Lower lobe of right lung (tissue), 2 donors: ENCODE measurements at places on chromosomes 6 and 20. TPM values are rescaled to one million over a fixed set of nuclear protein-coding genes. Genes with fewer than 3 reads are reported as not detected.

GRCh38 chr20:49343246-49343645, 65.4 kb upstream of the ZNFX1 start:
- H3K4me3 ChIP-seq, result no peak overlapping the region
- no peaks in the 10 kb centered on the region for H3K27me3 ChIP-seq
- no peaks in the 10 kb centered on the region for H3K4me1 ChIP-seq
- no peaks in the 10 kb centered on the region for H3K36me3 ChIP-seq

DNA sequence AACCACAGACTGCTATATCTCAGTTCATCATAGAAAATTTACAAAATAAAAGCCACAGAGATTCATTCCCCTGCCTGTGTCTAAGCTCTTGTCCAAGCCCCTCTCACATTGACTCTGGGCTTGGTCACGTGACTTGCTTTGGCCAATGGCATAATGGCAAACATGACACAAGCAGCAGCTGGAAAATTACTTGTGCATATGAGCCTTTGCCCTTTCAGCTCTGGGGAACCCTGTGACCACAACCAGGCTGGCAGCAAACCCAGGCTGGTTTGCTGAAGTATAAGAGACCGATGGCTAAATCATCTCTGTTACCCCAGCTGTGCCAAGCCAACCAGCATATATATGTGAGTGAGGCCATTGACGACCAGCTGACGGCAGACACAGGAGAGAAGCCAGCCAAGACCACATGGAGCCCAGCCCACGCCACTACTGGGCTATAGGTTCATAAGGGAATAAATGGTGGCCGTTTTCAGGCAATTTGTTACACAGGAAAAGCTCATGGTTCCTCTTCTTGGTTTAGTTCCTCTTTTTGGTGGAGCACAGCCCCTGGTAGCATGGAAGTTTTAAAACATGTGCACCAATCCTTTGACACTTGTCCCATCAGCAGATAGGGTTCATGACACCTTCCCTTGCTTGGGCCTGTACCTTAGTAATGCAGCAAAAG, 31.8 kb upstream of the RSPO4 start:
- H3K36me3 ChIP-seq, result no peaks in the 10 kb centered on the region
- peak overlapping the region; percentile 24 for H3K27ac ChIP-seq
- H3K4me1 ChIP-seq, result no peaks in the 10 kb centered on the region
- H3K4me3 ChIP-seq, result no peak overlapping the region

DNA sequence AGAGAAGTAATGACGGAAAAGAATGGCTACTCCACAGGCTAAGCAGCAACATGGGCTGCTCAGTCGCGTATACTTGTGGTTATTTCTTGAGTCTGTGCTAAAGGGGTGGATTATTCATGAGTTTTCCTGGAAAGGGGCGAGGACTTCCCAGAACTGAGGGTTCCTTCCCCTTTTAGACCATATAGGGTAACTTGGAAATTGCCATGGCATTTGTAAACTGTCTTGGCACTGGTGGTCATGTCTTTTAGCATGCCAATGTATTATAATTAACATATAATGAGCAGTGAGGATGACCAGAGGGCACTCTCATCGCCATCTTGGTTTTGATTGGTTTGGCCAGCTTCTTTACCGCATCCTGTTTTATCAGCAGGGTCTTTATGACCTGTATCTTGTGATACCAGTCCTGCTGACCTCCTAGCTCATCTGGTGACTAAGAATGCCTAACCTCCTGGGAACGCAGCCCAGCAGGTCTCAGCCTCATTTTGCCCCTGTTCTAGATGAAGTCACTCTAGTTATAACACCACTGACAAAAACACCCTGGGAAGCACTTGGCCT, 11.4 kb downstream of the LBP start:
- no peaks in the 10 kb centered on the region for H3K4me1 ChIP-seq
- H3K27me3 ChIP-seq, result no peaks in the 10 kb centered on the region
- H3K27ac ChIP-seq, result no peak overlapping the region
- no peaks in the 10 kb centered on the region for H3K36me3 ChIP-seq
- H3K4me3 ChIP-seq, result no peak overlapping the region

GRCh38 chr6:136922685-136923006, 545 bp downstream of the SLC35D3 start:
- no peaks in the 10 kb centered on the region for H3K36me3 ChIP-seq
- peaks cover 65% of the 10 kb centered on the region for H3K27me3 ChIP-seq

DNA sequence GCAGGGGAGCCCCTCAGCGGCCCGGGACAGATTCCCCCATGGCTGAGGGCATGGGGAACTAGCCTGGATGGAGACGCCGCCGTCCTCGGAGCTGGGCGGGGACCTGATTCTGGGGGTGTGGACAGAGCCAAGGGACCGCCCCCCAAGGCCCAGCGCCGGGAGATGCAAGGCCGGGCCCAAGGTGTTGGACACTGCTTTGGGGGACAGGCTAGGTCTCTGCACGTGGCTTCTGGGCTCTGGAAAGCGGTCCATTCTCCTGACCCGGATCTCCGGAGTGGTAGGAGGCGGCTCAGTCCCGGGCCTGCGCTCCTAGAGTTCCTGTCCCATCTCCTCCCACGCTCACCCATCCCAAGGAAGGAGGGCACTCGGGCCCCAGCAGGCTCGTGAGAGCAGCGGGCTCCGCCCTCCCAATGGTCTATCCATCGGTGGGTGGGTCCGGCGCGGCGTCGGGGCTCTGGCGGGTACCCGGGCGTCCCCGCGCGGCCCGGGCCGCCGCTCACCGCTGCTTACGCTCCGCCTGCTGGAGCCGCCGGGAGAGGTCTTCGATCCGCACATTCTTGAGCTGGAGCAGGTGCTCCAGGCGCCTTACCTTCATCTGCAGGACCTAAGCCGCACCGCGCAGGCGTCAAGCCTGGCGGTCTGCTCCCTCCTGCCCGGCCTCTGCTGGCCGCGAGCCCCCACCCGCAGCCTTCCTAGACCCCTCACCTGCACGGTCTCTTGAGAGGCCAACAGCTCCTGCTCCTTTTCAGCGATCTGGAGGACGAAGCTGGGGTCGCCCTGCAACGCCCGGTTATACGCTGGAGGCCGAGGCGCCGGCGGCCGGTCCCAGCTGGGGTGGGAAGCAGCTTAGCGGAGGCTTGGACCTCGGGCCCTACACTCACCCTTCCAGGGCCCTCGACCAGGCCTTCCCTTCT, 3.3 kb downstream of the SPEF1 start:
- H3K4me1 ChIP-seq, result peaks cover 32% of the 10 kb centered on the region
- peaks cover 7% of the 10 kb centered on the region for H3K27me3 ChIP-seq
- no peak overlapping the region for H3K27ac ChIP-seq

DNA sequence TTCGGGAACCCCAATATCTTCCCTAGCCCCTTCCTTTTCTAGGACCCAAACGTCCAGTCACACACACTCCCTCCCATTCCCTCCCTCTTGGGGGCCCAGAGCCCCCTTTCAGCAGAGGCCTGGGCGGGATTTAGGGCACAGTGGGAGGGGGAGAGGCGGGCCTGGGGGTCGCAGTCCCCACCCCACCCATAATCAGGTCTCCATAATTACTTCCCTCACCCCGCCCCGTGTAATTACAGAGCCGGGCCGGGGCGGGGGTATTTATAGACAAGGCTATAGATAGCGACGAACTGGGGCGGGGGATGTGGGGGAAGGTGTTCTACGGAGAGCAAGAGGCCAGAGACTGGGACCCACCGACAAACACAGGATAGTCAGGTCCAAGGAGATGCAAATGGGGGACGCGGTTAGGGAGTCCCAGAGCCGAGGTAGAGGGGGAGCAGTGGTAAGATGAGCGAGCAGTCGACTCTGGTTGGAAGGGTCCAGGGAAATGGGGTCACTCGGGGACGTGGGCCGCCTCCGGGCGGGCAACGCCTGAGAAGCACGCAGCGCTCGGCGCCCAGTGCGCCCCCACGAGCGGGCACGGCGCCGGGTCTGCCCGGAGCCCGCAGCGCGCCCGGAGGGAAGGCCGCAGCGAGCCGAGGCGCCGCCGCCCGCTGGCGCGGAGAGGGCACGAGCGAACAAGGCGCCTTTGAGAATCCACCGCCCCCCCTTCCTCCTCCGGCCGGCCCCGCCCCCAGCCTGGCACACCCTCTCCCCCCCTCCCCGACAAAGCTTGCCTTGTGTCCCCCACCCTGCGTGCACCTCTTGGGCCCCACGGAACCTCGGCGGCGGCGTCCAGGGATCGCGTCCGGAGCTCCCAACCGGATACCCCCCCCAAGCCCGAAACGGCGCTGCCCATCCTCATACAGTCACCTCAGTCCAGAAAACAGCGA, 670 bp upstream of the COL11A2 start:
- H3K36me3 ChIP-seq, result peaks cover 37% of the 10 kb centered on the region
- peaks cover 27% of the 10 kb centered on the region for H3K4me1 ChIP-seq
- H3K4me3 ChIP-seq, result peak overlapping the region; percentile 48
- H3K27me3 ChIP-seq, result peaks cover 28% of the 10 kb centered on the region
- no peak for DNase-seq
- H3K27ac ChIP-seq, result peak overlapping the region; percentile 49

DNA sequence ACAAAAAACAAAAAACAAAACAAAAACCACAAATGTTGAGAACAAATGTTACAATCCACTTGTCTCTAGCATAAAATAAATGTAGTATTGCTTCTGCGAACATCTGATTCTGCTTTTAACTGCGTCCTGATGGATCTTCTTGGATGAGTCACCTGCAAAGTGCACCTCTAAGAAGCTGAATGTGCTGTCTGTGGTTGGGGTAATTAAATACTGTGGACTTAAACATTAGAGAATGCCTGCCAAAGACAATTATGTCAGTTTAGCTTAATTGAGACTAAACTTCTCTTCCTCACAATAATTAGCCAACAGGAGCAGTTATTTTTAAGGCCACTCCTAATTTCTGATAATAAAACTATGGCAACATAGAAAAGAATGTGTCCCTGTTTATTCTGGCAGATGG, 253.4 kb downstream of the PHACTR1 start:
- H3K4me3 ChIP-seq, result no peak overlapping the region
- H3K27me3 ChIP-seq, result no peaks in the 10 kb centered on the region
- no peaks in the 10 kb centered on the region for H3K36me3 ChIP-seq
- DNase-seq, result no peak
- no peak overlapping the region for H3K27ac ChIP-seq

- H3K4me3 ChIP-seq, result no peak overlapping the region
- H3K27ac ChIP-seq, result no peak overlapping the region
- no peak for DNase-seq
- no peaks in the 10 kb centered on the region for H3K27me3 ChIP-seq
- H3K36me3 ChIP-seq, result no peaks in the 10 kb centered on the region
- H3K4me1 ChIP-seq, result peaks cover 5% of the 10 kb centered on the region
Observed at GRCh38 chr20:19071446-19071725, 141.1 kb upstream of the SLC24A3 start.

DNA sequence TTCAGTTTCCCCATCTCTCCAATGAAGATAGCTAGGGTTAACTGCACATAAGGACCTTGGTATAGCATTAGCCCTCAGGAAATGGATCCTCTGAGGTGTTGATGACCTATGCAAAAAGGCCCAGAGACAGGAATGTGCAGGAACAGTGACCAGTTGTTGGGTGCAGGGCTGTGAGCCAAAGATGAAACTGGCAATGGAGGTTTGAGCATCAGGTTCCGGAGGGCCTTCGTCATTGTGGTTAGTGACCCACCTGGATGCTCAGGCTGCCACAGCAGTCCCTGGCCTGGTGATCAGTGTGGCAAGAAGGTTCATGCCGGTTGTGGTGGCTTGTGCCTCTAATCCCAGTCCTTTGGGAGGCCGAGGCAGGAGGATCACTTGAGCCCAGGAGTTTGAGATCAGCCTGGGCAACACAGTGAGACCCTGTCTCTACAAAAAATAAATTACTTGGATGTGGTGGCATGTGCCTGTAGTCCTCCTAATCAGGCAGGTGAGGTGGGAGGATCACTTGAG, 43.7 kb downstream of the TM9SF4 start:
- no peak overlapping the region for H3K27ac ChIP-seq
- peaks cover 70% of the 10 kb centered on the region for H3K36me3 ChIP-seq
- H3K4me3 ChIP-seq, result no peak overlapping the region

DNA sequence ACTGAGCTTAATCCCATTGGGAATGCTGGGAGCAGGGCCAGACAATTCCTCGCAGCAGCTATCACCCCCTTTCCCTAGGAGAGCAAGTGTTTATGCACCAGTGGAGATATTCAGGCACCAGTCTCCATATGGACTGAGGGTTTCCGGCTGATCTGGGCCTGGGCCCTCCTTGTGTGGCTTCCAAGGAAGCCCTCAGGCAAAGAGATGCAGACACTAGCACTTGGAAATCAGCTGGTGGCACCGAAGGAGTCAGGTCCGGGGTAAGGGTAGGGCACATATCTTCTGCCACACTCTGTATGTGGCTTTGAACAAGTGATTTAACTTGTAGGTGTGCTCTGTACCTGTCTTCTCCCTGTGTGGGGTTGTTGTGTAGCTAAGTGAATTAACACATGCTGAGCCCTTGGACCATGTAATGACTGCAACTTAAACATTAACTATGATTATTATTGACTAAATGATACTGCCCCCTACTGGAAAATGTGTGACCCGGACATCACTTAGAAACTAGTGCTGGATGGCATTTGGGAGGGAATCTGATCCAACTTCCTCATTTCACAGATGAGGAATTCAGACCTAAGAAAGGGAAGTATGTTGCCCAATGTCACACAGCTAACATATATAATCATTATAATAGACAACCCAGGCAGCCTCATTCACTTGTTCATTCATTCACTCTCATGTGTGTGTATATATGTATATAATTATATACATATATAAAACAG, 19.3 kb upstream of the WFDC2 start:
- DNase-seq, result no peak
- H3K4me1 ChIP-seq, result no peaks in the 10 kb centered on the region
- H3K27ac ChIP-seq, result no peak overlapping the region
- no peak overlapping the region for H3K4me3 ChIP-seq
- H3K36me3 ChIP-seq, result no peaks in the 10 kb centered on the region

- H3K27me3 ChIP-seq, result no peaks in the 10 kb centered on the region
- H3K4me3 ChIP-seq, result no peak overlapping the region
- no peak for DNase-seq
- H3K27ac ChIP-seq, result no peak overlapping the region
- H3K36me3 ChIP-seq, result no peaks in the 10 kb centered on the region
- H3K4me1 ChIP-seq, result no peaks in the 10 kb centered on the region
Observed at GRCh38 chr6:169539176-169539897, 162.5 kb downstream of the WDR27 start.

DNA sequence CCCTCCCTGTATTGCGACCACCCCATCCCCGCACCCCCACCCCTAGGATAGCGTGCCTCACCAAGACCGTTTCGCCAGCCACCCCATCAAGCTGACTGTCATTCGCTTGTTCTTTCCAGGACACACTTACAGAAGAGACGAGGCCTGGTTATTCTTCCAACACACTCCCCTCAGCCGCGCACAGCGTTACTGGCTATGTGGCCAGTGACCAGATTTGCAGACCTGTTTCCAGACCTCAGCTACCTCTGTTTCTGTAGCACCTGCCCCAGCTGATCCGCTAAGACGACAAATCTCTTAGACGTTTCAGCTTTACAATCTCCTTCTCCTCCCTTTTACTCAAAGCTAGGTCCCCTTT, 26.1 kb downstream of the HLA-F start:
- no peaks in the 10 kb centered on the region for H3K27me3 ChIP-seq
- H3K4me3 ChIP-seq, result peak overlapping the region; percentile 78
- H3K4me1 ChIP-seq, result peaks cover 31% of the 10 kb centered on the region
- H3K27ac ChIP-seq, result peak overlapping the region; percentile 81

- peak; percentile 47 for DNase-seq
- peak overlapping the region; percentile 3 for H3K4me3 ChIP-seq
- peak overlapping the region; percentile 51 for H3K27ac ChIP-seq
- H3K4me1 ChIP-seq, result peaks cover 24% of the 10 kb centered on the region
Observed at GRCh38 chr20:49750611-49751396, 37.1 kb upstream of the B4GALT5 start.

GRCh38 chr6:122694602-122695001, 84.4 kb downstream of the PKIB start:
- DNase-seq, result no peak
- H3K27ac ChIP-seq, result no peak overlapping the region
- H3K4me1 ChIP-seq, result no peaks in the 10 kb centered on the region

Gene TAPBP
- total RNA-seq, result 206 TPM

Gene NEU1
- 70.5 TPM for total RNA-seq

Gene TBC1D20
- total RNA-seq, result 40.3 TPM

Gene MCCD1
- total RNA-seq, result not detected
